ENCODE measurements at places on chromosomes 6 and 20.
A peak's percentile ranks its signal among the peaks of the same experiment; 100 is the strongest.

- peak; percentile 74 for DNase-seq
Measured at GRCh38 chr6:41536795-41537758, 9.1 kb upstream of the FOXP4 start.

DNA sequence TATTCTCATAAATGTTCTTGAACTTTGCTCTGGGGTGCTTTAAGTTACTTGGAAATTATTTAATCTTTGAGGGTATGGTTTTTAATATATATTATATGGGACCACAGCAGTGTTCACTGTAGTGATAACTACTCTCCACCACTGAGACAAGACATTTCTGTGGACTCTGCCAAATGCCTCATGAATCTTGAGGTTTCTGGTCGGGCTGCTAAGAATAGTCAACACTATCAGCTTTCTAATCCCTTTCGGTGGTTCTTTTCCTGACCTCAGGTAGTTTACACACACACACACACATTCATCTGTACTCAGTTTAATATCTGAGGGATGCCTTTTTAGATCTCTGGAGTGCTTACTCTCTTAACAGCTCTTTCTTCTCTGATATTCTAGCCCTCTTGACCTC lies 500.7 kb downstream of the MAFB start:
- DNase-seq, result no peak

DNA sequence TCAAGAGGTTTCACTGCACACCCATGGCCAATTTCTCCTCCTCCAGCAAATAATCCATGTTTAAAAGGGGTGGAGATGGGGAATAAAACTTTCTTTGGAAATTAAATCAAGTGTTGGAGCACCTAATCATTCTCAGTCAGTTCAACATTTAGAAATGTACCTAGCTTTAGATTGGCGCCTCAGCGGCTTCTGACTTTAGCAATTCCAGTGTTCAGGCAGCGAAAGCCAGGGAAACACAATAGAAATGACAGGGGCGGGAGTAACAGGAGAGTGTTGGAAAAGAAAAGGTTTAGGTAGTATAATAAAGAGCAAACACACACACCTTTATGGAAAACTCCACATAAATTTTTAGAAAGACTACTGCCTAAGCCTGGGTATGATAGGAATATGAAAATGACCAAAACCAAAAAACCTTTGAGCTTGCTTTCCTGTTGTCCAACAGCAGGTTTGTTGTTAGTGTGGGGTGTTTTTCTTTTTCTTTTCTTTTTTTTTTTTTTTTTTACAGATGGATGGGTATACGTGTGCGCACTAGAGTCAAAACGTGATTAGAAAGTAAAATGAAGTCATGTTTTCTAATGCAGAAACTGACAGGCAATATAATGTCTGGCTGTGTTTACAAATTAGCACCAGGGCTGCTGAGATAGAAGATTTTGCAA lies 7.7 kb downstream of the TFAP2A start:
- no peak for DNase-seq

DNA sequence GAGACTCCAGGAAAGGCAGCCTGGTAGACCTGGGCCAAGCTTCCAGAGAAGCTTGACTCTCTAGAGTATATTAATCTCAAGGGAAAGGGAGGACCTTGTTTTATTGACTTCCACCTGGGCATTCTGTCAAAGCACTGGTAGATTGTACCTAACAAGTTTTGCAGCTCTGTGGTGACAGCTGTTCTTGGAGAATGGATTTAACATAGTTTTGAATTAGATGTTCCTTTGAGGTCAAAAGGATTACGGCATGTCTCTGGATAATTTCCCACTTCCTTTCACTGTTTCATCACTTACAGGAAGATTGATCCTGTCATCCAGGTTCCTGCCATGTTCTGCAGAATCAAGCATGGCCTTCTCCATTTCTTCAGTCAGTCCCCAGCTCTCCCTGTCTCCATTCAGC lies 246.0 kb downstream of the PHACTR1 start:
- DNase-seq, result no peak

DNA sequence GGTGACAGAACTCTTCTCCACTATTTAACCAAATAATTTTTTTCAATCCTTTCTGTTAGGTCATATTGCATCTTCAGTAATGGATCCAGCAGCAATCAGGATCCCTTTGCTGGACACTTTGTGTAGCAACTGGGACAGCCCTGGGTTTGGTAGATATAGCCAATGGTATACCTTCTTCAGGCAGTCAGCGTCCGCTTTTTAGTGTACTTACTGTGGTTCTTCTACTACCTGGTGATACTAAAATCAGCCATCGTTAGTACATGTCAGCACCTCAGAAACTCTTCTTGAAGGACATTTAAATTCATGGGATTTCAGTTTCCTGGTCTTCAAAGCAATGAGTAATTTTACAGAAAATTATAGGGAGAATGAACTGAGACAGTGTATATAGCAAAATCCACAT lies 93.5 kb downstream of the ADGRG6 start:
- DNase-seq, result no peak

DNA sequence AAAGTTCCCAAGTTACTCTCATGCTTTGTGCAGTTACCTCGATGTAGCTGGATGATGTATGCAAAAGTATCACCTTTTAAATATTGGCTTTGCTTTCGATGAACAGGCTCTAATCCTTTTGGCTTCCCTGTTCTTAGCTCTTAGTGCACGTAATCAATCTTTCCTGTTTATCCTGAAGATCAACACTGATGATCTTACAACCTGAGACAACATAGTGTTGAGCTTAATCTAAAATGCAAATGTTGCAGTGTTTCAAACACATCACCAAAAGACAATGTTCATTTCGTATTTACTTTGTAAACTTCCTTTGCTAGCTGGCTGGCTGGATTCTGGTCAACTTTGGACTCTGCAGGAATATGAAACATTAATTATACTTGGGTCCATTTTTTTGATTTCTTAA lies 132.1 kb downstream of the THEMIS start:
- DNase-seq, result no peak

GRCh38 chr20:9395971-9396370 lies 118.4 kb upstream of the LAMP5 start:
- no peak for DNase-seq

DNA sequence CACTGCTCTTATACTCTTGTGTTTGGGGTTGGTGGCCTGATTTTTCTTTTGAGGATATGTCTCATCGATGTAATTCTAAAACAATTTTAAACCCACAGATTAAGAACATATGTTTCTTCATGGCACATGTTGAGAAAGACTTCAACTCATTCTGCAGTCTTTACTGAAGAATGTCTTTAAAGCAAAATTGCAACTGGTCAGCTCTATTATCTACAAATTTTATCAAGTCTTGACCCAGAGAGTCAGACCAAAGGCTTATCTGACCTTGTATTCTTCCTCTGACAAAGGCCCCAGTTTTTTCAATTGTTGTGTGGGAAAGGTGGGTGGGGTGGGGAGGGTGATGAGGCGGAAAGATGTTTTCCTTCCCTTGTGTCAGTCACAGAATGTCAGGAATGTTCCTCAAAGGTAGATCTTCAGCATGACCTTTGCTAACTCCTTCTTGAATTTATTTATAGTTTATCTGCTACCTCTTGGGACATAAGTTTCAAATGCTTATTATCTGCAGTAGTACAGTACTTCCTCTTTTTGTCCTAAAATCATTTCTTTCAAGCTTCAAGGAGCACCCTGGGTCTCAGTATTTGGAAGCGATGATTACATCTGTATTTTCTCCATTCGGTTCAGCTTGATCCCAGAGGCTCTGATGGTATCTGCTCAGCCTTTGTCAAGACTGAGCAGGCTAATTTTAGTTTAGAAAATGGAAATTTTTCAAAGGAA lies 63.2 kb upstream of the TIAM2 start:
- no peak for DNase-seq

GRCh38 chr6:32623693-32624092 lies 13.5 kb upstream of the HLA-DQA1 start:
- no peak for DNase-seq

- DNase-seq, result no peak
Measured at GRCh38 chr6:93792746-93793145, 373.4 kb upstream of the EPHA7 start.

DNA sequence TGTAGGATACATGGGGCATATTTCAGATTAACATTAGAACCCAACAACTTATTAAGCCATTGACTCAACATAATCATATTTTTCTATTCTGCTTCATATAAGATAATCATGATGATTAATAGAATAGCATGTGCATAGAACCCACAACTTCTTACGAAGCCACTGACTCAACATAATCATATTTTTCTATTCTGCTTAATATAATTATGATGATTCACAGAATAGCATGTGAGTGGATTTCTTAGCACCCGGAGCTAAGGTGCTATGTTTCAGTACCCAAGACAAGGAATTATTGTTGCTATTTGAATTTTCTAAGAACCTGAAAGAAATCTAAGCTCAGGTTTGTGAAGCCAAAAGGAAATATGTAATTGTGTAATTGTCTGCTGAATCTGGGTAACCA lies 96.8 kb downstream of the TENT5A start:
- no peak for DNase-seq

GRCh38 chr6:14754751-14755513 lies 490.9 kb upstream of the JARID2 start:
- DNase-seq, result no peak

DNA sequence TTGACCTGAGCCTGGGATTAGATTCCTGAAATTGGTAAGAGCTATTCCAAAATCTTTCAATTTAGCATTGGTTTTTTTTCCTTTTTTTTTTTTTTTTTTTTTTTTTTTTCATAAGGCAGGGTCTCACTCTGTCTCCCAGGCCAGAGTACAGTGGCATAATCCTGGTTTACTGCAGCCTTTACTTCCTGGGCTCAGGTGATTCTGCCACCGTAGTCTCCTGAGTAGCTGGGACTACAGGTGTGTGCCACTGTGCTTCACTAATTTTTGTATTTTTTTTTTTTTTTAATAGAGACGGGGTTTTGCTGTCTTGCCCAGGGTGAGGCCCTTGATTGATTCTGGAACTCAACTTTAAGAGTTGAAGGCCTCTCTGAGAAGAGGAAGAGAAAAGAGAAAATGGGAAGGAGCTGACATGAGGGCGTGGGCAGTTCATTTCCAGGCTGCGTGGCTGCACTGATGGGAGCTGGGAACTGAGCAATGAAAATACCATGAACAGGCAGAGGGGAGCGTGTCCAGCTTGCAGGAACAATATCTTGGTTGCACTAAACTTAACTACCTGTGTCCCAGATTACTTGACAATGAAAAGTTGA lies 24.6 kb downstream of the KDM1B start:
- no peak for DNase-seq

GRCh38 chr6:125149256-125150144 lies 4.1 kb upstream of the TPD52L1 start:
- no peak for DNase-seq

- no peak for DNase-seq
Measured at GRCh38 chr20:48891235-48892048, 30.1 kb upstream of the ARFGEF2 start.

- no peak for DNase-seq
Measured at GRCh38 chr6:130824978-130825694, 2.1 kb upstream of the SMLR1 start.

DNA sequence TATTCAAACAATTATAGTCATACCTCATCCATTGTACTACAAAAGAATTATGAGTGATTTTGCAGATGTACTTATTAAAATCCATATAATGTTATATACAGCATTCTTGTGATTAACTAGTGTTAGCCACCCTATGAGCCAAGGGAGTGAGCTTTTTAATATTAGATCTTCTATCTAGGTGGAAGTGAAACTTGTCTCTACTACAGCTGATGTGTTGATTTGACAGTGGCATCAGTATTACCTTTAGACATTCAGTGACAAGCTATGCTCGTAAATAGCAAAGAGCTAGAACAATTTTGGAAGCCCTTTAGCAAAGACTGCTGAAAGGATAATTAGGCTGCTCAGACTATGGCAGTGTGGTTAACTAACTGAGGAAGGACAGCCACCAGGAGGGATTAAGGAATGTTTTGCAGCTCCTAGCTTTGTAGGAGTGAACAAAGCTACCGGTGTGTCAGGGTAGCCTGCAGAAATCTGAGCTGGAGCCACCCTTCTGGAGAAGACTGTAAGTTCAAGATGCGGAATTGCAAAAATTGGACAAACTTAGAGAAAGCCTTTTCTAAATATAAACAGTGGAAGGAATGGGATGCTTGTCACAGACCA lies 73.7 kb downstream of the AFG1L start:
- no peak for DNase-seq

DNA sequence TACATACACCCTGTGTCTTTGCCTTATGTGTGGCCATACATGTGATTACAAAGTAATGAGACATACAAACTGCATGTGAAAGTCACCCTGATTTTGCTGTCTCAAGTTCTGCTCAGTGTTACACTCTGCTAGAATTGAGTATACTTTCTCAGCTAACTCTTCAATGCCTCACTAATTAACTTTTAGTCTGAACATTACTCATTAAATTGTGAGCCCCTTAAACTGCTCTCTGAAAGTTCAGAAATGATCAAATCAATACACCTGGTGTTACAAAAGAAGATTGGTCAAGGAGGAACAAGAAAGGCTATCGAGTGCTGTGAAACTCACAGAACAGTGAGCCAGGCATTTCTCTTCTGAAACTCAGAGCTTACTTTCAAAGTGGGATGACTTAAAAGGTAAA lies 71.3 kb downstream of the MKKS start:
- DNase-seq, result no peak
